ENCODE measurements at places on chromosomes 7 and 10.

DNA sequence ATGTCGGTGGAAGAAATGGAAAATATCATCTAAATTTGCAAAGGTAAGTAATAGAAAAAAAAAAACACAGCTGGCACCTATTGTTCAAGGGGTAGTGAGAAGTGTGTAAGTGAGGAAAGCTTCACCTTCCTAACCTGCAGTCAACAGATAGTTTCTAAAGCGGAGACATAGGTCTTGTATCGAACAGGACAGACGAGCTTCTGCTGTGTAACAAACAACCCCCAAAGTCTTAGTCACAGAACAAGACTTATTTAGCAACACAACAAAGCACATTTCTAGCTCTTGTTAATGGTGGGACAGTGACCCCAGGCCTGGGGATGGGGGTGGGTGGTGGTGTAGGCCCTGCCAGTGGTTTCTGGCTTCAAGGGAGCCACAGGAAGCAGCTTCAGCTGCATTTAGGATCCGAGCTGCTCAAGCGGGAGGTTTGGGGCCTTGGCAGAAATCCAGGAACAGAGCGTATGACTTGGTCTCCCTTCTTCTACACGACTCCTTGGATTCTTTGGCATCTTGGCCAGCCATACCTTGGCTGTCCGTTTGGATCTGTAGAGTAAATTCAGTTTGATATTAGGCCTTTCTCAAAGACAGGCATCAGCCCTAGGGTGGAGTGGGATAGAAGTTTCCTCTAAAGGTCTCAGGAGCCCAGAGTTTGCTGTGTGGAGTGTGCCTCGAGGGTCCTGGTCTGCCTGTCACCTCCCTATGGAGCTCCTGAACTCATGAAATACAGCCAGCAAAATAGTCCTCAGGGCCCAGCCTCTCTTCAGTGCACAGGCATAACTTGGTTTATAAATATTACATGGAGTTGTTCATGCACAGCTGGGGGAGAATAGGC, 56.9 kb upstream of the SHH start:
- DNase-seq = no peak

- no peak for DNase-seq
Observed at GRCh38 chr7:12761111-12761510, 73.7 kb downstream of the ARL4A start.

DNA sequence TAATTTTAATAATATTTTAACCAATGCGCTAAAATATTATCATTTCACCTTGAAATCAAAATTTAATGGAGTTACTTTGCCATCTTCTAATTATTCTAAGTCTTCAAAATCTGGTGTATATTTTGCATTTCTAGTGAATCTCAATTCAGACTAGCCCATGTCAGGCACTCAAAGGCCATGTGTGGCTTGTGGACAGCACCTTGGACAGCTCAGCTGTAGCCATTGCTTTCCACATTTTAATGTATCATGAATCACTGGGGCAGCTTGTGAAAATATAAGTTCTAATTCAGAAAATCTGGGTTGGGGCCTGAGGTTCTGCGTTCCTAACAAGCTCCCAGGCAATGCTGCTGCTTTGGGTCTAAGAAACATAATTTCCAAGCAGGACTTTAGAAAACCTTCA, 57.2 kb downstream of the MGAM2 start:
- DNase-seq = no peak

DNA sequence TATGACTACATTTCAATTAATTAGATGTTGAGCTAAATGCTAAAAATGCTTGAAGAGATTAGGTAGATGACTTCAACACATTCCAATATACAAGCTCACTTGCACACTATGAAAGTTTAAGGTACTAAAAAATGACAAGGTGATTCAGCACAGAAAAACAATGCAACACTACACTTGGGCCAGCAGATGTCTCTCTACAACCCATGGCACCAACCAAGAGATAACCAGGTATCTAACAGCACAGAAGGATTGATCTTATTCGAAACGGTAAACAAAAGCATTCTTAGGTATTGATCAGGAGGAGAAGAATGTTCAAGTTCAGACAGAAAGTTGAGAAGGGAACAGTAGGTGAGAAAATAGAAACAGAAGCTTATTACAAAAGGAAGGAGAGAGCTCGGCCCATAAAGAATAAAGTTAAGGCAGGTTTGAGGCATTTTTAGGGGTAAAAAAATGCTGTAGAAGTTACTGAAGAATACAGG, 248.2 kb upstream of the KLF14 start:
- peak; percentile 31 for DNase-seq

DNA sequence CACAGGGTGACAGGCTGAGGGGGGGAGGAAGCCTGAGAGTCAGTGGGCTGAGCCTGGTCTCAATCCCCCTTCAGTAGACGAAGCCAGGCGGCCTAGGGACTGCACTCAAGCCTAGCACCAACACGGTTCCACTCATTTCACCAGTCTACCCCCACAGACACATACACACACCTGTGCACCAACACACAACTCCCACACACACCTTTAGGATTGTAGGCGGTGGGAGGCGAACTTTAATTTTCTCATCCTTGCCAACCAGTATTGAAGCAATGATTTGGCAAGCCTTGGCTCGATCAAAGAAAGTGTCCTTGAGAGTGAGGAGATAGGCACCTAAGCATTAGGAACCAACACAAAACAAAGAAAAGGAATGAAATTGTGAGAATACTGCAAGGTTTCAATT, 19.7 kb downstream of the POLR3A start:
- DNase-seq = no peak

GRCh38 chr7:122402235-122402634, 97.7 kb upstream of the FEZF1 start:
- no peak for DNase-seq

GRCh38 chr7:102215711-102216110, 71.0 kb upstream of the SH2B2 start:
- no peak for DNase-seq

DNA sequence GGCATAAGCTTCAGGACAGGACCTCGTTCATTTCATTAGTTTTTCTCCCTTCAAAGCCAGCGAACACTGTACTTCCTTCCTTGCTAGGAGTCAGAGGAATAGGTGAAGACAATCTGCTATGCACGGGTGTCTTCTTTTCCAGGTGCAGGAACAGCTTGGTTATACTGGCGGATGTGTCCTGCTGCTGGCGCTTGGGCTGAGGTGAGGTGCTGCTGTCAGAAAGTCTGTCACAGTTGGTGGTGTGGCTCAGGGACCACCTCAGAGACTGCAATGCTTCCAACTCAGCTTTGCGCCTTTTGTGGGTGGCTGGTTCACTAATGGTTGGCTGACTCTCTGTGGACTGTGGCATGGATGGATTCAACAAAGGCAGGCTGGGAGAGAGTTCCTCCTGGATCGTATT, 58.3 kb upstream of the UBN2 start:
- DNase-seq = no peak

GRCh38 chr7:16028636-16029035, 342.2 kb upstream of the MEOX2 start:
- no peak for DNase-seq

GRCh38 chr7:149721084-149721601, 52.2 kb downstream of the ZNF467 start:
- no peak for DNase-seq

GRCh38 chr7:28165961-28166955, 14.3 kb downstream of the JAZF1 start:
- DNase-seq = no peak

DNA sequence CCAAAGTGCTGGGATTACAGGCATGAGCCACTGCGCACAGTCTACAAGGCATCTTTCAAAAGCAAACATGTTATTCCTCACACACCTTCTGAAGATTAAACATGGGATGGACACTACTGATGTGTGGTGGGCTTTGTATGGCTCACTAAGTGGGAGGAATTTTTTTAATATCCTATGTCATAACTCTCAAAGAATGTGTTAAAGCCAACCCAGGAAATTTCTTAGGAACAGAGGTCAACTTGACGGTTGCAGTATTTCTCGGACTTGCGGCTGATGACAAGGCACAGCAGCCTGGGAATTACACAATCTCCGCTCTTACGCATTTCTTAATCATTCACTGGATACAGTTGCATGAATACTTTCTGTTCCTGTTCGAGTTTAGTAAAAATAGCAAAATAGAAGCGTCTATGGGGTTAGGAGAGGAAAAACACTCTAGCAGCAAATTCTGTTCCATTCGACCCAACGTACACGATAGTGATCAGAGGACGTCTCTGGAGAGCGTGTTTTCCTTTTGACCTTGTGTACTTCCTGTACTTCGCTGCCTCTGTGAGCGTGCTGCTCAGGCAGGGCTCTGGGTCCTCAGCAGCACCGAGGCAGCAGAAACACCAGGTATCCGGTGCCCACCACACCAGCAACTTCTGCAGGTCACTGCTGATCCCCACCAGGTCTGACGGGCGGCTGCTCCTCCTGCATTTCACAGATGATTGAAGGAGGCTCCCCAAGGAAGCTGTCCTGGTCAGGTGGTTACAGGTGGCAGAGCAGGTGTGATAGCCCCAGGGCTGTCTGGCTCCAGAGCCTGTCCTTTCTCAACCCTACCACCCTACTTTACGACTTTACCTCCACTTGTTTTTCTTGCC, 26.4 kb upstream of the SRGN start:
- no peak for DNase-seq

GRCh38 chr10:30036341-30036740, 23.0 kb downstream of the JCAD start:
- DNase-seq = no peak
